ENCODE measurements at places on chromosomes 1 and 21.

- no peak for DNase-seq
These were observed 22.7 kb upstream of the CD55 start for GRCh38 chr1:207298636-207299398.

DNA sequence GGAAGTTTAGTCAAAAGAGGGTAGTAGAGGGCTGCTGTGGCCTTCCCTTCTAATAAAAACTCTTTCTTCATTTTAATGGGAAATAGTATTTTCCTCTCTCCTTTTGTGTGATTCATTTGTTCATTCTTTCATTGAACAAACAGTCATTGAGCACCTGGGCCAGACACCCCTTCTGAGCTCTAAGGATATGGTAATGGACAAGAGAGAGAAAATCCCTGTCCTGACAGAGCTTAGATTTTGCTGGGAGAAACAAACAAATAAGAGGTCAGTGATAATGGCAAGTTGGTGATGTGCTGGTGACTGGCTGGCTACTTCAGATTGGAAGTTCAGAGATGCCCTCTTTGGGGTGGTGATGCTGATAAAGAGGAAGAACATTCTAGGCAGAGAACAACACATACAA is 59.3 kb downstream of the CDC14A start:
- DNase-seq = no peak

- no peak for DNase-seq
These were observed 3.0 kb downstream of the DMRTB1 start for GRCh38 chr1:53462193-53462592.

GRCh38 chr1:101509370-101509769 is 272.6 kb downstream of the S1PR1 start:
- no peak for DNase-seq

Data from 8988T (cell line).